ENCODE measurements at places on chromosomes 2 and 18.

DNA sequence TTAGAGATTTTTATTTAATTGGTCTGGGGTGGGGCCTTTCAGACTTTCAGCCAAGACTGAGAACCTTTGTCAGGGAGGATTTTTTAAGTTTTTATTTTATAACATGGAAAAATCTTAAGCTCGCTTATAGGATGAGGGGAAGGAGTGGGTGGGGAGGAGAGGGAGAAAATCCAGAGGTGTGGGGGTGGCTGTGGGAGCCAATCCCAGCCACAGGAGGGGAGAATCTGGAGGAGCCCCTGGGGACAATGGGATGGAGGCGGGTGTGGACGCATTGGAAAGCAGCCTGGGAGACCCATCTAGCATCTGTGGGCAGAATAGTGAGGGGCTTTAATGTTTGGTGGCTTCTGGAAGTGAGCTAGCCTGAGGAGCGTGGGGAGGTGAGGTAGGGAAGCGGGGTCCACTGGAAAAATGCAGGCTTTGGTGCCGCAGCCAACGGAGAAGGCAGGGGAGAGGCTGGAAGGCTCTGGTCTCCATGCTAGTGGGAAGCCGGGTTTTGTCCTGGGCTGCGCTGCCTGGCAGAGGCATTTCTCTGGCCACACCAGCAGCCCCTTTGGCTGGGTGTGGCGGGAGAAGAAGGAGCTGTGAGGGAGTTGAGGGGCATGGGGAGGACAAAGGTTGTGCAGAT lies 11.5 kb upstream of the INPP5D start:
- DNase-seq = no peak

GRCh38 chr18:6950641-6951040 lies 167.0 kb downstream of the LAMA1 start:
- no peak for DNase-seq

DNA sequence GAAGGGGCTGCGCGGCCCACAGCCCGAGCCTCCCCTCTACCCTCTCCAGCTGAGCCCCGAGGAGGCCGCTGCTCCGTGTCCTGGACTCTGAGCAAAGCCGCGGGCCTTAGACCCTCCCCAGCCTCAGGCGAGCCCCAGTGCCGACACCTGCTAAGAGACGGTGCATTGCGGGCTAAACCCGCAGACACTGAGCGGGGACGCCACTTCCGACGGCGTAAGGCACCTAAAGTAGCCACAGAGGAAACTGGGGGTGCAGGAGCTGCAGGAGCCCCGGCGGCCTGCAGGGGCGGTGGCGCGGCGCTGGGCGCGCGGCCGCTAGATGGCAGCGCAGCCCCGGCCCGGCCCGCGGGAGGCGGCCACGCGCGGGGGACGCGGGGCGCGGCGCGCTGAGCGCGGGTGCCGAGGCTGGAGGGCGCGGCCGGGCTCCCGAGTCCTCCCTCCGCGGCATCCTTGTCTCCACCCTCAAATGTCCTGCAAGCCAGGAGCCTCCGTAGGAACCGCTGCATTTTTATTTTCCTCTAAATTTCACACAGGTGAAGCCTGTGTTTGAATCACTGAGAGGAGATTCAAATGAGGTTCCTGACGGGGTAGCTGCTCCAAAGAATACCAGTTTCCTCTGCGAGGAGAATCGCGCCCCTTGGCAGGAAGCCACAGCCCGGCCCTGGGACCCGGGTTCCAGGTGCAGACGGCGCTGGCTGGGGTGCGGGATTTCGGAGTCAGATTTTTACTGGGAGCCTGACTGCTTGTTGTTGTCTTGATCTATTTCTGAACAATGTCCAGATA lies 650.5 kb downstream of the GALR1 start:
- no peak for DNase-seq

- DNase-seq = no peak
Measured at GRCh38 chr18:57220480-57220879, 73.6 kb downstream of the BOD1L2 start.

DNA sequence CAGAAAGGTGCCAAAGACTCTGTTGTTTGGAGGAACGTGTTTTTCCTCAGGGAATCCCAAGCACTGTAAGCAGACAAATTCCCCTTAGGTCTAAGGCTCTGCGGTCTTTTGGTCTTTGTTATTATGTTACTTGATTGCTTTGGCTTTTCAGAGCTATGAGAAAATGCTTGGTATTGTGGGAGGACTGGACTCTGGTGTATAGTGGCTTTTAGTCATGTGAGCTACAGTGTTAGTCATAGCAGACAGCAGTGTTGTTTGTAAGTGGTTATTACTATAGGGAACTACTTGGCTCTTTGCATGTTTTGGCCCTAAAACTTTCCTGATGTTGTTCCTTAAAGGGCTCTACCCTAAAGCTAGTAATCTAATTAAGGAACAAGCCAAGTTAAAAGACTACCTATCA lies 956.2 kb upstream of the LRATD1 start:
- no peak for DNase-seq

DNA sequence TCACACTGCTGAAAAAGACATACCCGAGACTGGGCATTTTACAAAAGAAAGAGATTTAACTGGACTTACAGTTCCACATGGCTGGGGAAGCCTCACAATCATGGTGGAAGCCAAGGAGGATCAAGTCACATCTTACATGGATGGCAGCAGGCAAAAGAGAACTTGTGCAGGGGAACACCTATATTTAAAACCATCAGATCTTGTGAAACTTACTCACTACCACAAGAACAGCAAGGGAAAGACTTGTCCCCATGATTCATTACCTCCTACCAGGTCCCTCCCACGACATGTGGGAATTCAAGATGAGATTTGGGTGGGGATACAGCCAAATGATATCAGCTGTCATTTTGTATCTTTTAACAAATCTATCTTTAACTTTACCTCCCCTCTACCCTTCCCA lies 251.1 kb upstream of the RASGRP3 start:
- no peak for DNase-seq

DNA sequence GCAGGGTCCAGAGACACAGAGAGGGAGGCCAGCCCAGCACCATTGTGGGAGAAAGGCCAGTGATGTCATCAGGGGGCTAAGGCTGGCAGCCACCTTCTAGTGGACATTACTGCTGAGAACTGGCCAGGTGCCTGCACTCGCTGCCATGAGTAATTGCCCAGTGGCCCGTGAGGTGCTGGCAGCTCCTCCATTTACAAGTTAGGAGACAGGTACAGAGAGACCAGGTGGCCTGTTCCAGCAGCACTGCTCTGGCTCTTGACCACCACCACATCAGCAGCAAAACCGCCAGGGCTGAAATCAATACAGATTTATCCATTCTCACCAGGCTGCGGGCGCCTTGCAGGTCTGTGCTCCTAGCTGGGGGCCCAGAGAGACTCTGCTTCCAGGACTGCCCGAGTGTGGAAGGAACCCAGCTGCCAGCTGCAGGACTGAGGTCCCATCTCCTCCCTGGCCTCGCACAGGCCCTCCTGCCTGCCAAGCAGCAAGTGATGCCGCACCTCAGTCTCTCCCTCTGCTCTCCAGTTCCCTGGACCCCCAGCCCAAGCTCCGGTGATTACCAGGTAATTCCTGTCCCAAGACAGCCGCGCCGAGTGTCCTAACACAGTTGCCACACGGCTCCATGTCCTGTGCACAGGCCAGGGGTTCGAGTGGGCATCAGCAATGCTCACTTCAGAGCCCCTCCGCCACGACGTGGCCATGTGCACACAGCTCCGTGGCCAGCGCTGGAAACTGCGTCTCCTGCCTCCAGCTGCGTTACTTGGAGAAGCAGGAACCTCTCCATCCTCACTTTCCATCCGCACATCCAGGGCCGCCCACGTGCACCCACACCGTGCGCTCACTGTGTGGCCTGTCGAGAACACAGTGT lies 101.0 kb upstream of the CTDP1 start:
- no peak for DNase-seq

- DNase-seq = no peak
Measured at GRCh38 chr2:106339132-106339531, 129.1 kb downstream of the RGPD3 start.

DNA sequence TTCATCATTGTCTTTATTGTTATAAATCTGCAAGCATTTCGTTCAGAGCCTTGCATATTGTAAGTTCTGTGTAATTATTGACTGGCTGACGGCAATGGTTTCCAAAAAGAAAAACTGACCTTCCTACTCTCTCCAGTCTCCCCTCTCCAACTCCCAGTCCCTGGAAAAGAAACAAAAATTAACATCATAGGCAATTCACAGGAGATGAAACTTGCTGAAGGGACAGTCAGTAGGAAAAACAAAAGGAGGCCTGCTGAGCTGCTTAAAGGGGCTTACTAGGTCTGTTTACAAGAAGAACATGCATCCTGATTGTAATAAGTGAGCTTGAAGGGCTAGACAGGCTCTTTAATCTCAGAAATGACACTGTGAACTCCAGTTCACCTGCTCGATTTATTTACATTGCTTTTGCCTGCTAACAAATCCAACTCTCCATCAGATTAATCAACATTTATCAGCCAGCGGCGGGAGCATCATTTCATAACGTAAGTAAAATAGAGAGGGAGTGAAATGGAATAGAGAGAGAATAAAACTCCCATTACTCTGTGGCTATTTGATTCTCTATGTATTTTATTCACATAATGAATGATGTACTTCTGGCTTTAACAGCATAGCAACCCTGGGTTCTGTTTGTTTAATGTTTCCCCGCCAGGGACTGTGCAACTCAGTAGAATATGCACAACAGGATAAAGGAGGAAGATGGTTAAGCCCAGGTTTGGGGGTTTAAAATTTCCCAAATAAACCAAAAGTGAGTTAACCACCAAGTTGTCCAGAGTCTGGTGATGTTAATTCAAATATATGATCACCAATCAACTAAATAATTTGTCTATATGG lies 256.7 kb upstream of the SETBP1 start:
- DNase-seq = no peak

DNA sequence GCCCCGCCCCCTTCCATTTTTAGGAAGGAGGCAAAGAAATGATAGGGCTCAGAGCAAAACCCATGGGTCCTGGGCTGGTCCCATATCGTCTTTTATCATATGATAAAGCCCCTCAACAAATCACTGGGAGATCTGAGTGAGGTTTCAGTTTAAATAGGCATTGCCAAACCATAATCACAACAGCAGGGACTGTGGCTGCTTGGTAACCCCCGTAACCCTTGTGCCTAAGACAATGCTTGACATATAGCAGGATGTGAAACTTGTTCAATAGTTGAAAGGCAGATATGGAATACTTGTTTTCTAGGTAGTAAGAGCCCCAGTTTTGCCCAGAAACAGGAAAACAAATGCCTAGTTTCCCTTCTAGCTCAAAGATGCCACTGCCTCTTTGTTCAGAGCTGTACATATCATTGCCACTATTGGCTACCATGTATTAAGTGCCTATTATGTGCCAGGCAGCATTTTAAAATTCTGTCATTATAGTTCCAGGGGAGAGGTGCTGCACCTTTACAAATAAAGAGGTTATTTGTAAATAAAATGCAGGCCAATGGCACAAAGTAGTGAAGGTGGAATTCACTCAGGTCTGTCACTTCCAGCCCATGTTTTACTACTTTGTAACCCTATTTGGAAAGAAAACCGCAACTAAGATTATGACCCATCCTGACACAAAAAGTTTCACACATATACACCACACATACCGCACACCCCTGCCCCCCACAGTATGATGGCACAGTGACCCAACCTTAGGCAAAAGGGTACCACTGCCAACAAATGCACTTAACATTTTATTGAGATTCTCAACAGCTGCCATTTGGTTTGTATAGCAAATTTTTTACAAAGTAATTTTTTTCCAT lies 14.2 kb downstream of the NAGK start:
- DNase-seq = no peak

DNA sequence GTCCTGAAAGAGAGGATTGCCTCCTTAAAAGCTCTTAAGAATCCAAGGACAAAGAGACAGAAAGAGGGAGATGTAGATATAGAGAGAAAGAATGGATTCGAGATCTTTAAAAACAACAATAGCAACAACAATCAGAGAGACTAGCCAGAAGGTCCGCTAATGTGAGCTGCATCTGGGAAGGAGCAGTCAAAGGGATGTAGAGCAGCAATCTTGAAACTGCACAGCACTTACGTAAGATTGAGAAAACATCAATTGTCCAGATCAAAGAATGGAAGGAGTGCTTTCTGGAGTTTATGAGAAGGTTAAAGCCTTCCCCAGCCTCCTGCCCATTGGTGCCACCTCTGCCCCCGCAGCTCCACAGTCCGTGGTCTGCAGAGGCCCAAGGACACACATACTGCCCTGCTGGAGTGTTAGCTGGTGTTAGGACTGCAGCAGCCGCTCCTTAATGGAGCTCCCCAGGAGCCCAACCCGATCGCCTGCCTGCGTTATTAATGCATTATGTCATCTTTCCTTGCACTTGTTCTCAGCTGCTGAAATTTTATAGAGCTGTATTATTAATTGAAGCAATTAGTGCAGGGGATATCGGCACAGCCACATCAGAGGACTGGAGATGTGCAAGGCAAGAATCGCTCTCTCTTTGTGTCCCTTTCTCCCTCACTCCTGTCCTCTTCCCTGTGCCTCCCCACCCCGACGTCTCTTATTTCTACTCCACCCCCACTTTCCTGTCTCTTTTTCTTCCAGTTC lies 94.2 kb upstream of the STPG4 start:
- DNase-seq = no peak

GRCh38 chr2:71620116-71620515 lies 166.8 kb downstream of the DYSF start:
- DNase-seq = no peak

GRCh38 chr2:240236217-240237111 lies 96.0 kb upstream of the OTOS start:
- DNase-seq = no peak

DNA sequence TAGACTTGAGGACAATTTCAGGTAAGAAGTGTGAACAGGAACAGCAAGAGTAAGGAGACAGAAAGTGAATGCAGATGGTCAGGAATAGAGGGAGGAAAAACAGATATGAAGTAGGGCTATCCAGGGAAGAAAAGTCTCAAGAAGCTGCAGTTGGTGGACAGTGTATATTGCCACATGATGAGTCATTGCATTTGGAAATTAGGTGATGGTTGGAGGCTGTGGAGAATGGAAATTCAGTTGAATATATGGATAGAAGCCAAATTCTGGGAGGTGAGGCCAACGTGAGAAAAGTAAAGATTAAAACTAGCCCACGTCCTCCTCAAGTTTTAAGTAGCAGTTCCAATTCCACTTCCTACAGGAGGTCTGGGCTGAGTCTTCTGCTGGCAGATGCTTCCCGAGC lies 158.4 kb downstream of the UBE2E3 start:
- DNase-seq = no peak

DNA sequence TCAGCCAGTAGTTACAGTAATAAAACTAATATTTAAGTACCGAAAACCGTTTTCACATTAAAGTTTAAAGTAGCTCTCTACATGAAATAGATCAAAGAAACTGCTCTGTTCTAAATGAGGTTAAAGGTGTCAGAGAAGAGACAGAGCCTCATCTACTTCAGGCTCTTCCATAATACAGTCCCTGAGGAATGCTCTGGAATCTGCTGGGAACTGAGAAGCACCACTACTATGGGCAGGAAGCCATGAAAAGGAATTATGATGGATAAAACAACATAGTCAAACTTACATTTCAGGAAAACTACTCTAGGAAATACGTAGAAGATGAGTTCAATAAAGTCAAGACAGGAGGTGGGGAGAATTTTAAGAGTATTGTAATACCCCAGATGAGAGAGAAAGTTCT lies 60.0 kb downstream of the ROCK1 start:
- DNase-seq = no peak

Data from AG09319 (cell line).